ENCODE measurements at places on chromosomes 1 and 21.
A peak's percentile ranks its signal among the peaks of the same experiment; 100 is the strongest.

- no peak for DNase-seq
Observed at GRCh38 chr1:16153096-16153998, 2.5 kb downstream of the EPHA2 start.

DNA sequence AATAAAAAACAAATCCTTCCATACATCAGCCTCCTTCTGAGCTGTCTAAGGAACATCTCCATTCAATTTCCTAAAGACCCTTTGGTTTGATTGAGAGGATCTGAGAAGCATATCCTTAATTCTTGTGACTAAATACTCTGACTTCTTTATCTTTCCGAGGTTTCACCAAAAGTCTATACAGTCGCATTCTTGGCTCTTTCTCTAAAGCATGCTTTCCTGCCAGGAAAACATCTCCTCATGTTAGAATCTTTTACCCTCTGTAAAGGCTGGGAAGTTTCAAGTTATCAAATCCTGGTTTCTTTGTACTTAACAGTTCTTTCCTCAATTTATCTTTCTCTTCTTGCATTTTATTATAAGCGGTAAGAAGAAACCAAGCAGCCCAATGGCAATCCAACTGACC is 630.4 kb downstream of the PTPRC start:
- DNase-seq, result no peak

GRCh38 chr1:8465013-8465412 is 147.1 kb downstream of the SLC45A1 start:
- no peak for DNase-seq

- no peak for DNase-seq
Observed at GRCh38 chr1:232722626-232723025, 82.6 kb upstream of the MAP10 start.

DNA sequence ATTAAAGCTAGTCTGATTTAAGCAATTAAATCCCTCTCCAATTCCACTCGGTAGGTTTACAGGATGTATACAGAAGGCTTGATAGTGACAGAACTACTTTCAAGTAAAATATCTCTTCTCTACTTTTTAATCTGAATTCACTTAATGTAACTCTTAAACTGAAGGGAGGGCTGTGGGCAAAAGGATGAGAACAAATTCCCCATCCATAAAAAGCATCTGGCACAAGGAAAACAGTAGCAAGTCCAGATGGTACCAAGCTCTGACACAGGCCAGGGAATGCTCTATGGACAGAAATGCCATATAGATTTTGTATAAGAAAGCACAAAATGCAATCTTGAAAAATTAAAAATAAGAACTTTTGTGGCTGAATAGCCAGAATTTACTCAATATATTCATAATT is 53.1 kb upstream of the USH2A start:
- DNase-seq, result no peak

GRCh38 chr1:155127105-155127966 is at the start of gene EFNA1:
TSS of gene EFNA1 (plus strand) at chr1:155127876. CDS start at chr1:155127978, 102 bp downstream.
- DNase-seq, result peak; percentile 49

DNA sequence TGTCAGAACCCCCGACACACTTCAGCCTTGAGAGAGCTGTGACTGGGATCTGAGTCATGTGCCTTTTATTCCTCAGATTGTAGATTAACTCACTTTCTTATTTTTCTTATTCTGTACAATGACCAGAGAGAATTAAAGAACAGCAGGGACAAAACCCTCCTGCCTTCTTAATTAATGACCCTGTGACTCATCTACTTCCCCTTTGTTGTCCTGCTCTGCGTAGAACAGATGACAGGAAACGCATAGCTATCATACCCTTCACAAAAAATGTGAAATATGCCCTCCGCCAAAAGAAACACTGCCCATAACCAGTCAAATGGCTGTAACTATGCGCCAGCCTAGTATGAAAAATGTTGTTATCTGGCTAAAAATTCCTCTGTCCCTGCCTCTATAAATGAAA is 9.1 kb upstream of the PADI2 start:
- no peak for DNase-seq

DNA sequence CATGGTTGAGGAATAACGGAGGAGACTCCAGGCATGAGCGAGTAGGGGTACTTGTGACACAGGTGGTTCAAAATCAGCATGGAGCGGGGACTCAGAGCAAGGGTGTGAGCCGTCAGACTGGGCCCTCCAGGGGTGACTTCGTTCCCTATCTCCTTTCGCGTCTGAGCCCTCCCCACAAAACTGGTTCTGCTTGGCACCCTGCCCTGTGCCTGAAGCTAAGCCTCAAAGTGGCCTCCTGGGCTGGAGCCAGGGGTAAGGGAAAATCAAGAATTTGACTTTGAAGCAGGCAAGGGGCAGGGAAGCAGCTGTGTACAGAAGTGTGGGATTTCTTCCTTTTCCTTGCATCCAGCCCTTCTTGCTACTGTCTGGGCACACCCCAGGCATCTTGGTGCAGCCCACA is 331.5 kb upstream of the AJAP1 start:
- DNase-seq, result no peak

GRCh38 chr1:213049232-213049631 is 1.8 kb upstream of the RPS6KC1 start:
- DNase-seq, result no peak

DNA sequence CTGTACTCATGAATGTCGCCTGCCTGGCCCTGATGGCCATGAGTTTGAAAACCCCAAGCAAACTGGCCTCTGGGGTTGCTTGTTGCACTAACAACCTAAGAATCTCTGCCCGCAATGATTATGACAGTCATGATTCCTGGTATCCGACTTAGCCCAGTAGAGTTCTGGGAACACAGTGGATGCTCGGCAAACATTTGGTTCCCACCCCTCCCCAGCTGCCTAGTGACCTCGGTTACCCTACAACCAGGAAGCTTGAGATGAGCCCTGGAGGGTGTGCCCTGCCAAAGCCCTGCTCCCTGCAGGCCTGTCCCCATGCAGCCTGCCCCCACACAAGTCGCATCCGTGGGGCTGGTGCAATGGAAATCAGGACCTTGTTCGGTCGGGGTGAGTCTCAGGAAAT is 76.0 kb upstream of the ZBTB40 start:
- no peak for DNase-seq

DNA sequence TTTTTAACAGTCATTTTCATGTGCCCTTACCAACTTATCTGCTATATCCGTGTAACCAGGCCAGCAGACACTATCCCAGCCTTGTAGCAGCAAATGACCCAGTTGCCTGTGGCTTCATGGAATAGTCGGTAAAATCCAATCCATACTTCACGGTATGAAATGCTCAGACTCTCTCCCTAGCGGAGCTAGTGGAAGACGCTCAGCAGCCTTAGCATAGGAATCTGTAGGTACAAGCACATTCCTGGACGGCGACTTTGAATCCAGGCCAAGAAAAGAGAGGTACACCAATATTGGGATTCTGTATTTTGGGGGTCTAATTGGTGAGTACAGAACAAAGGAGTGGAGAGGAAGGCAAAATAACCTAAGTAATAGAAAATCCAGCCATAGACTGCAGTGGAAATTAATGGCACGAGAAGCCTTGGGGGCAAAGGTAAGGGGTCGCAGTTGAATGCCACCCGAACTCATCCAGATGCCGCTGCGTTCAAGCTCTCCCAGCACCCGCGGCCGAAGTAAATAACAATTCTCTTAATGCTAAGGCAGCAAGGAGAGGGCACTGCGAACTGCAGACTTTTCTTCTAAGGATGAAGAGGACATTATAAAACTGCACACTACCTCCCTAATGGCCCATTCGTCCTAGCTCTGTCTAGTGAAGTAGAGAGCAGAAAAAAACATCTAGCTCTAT is 17.7 kb upstream of the TBX15 start:
- DNase-seq, result no peak

DNA sequence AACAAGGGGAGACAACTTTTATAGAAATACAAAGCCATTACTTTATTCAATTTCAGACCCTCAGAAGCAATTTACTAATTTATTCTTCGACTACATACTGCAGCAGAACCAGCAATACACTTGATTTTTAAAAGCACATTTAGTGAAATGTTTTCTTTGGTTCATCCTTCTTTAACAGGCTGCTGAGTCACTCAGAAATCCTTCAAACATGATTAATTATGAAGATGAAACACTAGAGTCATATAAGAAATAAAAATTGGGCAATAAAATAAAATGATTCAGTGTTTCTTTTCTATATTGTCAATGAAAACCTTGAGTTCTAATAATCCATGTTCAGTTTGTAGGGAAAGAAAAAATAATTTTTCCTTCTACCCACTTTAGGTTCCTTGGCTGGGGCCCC is 47.0 kb downstream of the CHML start:
- DNase-seq, result no peak

DNA sequence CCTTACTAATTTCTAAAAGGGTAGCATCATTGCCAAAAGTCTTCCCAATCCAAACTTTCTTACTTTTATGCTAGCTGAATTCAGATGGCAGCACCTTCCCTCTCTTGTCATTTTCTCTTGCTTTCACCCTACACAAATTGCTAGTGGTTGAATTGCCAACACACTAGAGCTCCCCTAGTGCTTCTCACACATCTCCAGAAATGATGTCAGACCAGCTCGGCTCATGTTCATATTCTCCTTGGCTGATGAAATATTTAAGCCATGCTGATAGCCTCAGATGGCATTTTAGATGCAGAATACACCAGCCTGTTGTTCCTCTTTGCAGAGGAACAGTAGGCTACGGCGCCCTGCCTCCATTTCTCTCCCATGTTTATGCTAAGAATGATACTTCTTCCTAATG is 256.9 kb downstream of the PTBP2 start:
- DNase-seq, result no peak

DNA sequence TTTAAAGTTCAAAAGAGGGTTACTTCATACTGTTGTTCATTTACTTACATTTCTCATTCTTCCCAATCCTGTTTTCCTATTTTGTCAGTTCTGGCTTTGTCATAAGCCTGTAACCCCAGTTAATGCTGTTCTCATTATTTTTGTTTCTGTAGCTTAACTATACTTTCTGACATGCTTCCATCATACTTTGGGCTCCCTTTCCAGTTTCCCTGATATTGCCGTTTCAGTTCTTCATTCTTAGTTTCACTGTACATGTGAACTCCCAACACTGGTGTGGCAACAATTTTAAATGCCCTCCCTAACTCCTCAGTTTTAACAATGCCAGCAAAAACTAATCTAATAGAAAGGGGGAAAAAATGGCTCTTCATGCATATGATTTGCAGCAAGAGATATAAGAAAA is 456.7 kb downstream of the LMO4 start:
- DNase-seq, result no peak

DNA sequence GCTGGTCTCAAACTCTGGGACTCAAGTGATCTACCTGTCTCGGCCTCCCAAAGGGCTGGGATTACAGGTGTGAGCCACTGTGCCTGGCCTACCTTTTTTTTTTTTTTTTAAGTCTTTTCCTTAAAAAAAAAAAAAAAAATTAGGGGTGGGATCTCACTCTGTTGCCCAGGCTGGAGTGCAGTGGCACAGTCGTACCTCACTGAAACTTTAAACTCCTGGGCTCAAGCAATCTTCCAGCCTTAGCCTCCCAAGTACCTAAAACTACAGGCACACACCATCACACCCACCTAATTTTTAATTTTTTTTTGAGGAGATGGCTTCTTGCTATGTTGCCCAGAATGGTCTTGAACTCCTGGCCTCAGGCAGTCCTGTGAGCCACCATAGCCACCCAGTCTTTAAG is 38.5 kb downstream of the RNF2 start:
- DNase-seq, result no peak

DNA sequence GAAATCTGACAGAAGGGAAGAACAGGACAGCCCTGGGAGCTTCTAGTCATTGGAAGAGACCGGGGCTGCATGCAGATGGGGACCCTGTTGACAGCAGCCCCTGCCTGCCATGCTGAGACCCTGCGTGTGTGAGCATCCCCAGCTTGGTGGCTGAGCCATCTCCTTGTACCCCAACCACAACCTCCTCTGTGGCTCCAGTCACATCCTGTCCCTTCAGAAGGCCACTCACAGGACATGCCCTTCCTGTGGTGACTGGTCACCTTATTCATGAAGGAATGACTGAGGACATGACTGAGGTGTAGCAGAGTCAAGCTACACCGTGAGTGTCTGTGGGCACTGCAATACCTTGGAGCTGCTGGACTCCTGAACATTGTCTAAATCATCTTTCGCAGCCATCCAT is 141.8 kb upstream of the ERRFI1 start:
- no peak for DNase-seq

- no peak for DNase-seq
Observed at GRCh38 chr1:246726255-246726679, 2.1 kb downstream of the SCCPDH start.

- no peak for DNase-seq
Observed at GRCh38 chr1:25068829-25069228, 138.8 kb upstream of the RUNX3 start.

- no peak for DNase-seq
Observed at GRCh38 chr1:97352936-97353382, 567.9 kb downstream of the DPYD start.

DNA sequence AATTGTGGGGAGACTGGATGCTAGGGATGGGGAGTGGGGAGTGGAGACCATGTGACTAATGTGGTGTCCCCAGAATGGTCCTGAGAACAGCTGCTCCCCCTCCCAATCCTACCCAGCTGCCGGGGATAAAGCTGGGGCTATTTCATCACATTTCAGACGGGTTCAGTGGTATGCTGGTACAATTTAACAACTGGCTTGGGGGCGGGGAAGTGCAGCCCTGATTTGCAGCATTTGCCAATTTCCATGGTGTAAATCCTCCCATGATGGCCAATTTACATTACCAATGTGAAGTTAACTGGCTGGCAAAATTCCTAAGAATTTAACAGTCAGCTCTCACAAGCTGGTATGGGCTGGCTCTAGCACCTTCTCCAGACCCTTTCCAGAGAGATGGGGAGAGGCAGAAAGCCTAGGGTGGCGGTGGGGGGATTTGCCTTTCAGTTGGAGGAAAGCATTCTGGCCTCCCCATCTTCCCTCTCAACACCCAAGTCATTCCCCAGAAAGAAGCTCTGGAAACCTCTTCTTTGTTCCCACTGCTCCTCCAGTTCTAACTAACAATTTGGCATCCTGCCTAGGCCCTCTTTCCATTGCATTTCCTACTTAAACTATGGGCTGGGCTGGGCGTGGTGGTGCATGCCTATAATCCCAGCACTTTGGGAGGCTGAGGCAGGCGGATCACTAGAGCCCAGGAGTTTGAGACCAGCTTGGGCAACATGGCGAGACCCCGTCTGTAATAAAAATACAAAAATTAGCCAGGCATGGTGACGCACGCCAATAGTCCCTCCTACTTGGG is 11.3 kb upstream of the ADGRB2 start:
- no peak for DNase-seq

DNA sequence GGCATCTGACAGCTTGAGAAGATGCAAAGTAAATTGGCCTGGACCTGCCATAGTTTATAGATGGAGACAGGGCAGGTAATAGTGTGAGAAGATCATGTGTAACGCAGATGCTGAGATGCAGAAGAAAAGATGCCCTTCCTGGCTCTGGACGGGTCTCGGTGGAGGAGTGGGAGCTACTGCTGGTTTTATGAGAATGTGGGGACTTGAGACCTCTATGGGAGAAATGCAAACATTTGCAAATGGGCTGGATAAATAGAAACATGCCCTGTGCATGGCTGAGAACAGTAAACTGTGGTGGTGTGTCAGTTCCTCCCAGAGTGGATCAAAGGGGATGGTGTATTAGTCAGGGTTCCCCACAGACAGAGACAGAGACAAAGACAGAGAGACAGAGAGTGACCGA is 21.9 kb downstream of the UBASH3A start:
- DNase-seq, result peak; percentile 33

- DNase-seq, result no peak
Observed at GRCh38 chr1:22645931-22646330, 2.5 kb downstream of the C1QC start.

- no peak for DNase-seq
Observed at GRCh38 chr1:205843036-205843859, 6.7 kb downstream of the PM20D1 start.

All from activated naive CD4-positive, alpha-beta T cell treated with anti-CD3 and anti-CD28 coated beads, Interleukin-2, amount 50 U/mL, for 72 hours (primary cell).